ENCODE measurements at places on chromosomes 13 and 19.

DNA sequence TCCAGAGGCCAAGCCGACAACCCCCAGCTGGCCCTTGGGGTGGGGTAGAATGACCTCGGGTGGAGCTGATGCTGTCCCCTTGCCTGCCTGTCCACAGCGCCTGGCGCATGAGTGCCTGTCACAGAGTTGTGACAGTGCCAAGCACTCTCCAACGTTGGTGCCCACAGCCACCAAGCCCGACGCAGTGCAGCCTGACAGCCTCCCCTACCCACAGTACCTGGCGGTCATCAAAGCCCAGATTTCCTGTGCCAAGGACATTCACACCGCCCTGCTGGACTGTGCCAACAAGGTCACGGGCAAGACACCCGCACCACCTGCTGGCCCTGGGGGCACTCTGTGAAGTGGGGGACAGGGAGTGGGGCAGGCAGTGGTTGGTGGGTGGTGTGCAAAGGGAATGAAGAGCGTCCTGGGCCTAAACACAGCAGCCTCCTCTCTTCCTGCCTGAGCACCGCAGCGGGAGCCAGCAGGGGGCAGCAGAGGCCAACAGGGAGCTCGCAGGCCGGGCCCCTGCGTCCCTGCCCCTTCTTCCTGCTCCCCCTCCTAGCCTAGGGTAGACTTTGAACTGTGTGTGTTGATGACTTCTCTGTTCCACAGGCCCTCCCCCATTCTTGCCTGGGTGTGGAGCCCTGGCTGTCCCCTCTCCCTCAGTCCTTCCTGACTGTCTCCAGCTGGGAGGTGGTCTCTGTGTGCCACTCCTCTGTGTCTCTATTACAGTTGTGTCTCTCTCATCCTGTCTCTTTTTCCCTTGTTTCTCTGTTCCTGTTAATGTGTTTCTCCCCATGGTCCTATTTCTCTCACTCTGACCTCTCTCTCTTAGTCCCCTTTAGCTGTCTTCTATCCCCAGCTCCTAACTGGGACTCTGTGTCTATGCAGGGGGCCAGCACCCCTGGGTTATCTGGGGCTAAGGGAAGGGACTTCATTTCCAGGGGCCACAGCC, 6.5 kb downstream of the MED29 start:
- peak; percentile 97 for DNase-seq

- DNase-seq = no peak
Observed at GRCh38 chr19:46911456-46911855, 50.7 kb downstream of the ARHGAP35 start.

- no peak for DNase-seq
Observed at GRCh38 chr19:6484831-6485230, 3.2 kb upstream of the DENND1C start.

DNA sequence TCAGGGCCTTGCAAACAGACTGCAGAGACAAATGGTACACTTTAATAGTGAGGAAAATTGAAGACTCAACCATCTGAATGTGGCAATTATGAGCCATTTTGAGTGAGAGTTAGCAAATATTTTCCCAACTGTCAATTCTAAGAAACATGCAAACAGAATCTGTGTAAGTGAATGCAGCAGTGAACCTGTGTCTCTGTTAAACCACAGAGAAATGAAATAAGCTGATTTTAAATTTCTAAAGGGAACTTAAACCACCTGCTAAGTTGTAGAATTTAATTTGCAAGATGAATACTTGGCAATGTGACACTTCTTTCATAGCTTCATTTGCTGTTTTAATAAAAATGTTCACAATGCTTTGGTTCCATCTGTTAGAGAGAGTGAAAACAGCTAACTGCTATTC, 42.0 kb upstream of the TDRD3 start:
- DNase-seq = no peak

GRCh38 chr13:113413898-113414282, 39.4 kb downstream of the ADPRHL1 start:
- DNase-seq = no peak

DNA sequence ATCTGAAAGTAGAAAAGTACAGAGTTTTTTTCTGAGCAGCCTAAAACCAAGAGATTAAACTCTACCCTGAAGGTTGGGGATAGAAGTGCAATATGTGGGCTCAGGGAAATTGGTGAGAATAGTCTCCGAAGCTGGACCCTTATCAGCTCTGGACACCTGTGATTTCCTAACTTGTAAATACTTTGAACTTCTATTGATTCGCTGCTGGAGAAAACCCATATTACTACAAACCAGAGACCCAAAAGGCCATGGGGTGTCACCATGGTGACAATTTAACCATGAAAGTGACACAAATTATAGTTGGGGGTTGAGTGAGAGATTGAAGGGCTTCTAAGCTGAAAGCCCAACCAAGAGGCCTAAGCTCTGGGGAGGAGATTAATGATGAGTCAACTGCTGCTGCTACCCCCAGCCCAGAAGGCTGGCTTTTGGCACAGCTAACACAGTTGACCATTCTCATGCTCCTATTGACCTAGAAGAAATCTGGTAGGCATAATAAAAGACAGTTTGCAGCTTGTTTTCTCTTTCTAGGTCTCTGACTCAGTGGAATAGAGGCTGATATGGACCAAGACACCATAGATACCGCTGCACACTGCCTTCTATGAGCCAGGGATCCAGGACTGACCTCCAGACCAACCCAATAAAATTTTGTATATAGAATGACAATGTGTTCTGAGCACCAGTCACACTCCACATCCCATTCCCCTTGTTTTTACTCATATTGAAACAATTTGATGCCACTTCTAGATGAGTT, 131.9 kb upstream of the FNDC3A start:
- DNase-seq = no peak

DNA sequence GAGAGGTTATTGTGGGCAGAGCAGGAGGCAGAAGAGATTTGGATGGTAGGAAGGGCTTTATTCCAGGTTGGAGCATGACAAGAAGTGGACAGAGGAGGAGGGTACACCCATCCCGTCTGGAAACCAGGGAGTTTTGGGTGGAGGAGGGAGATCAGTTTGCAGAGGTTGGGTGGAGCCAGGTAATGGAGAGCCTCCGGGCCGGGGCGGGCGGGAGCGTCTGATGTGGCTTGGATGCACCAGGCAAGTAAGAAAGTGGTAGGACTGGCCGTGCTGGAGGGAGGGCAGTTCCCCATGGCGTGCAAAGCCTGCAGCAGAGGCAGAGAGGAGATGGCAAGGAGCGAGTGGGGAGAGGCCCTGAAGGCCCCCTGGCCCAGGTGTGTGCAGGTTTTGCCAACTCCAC, 10.9 kb downstream of the IGFLR1 start:
- no peak for DNase-seq

DNA sequence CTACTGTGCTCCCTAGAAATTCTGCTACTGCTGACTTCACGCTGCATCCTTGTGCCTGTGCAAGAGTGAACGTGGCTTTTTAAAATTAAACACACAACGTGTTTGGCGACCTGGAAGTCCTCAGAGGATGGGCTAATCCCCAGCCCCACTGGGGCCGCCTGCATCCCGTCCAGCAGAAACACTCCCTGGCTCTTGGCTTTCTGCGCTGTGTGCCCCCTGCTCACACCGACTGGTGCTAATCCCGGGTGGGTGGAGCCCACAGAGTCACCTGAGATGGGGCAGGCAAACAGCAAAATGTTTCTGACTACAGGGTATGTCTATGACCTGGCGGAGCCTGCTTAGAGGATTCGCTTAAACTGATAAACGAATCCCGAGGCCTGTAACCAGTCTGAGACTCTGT, 15.1 kb downstream of the CAPS start:
- DNase-seq = no peak

- DNase-seq = no peak
Observed at GRCh38 chr19:19544954-19545591, 7.0 kb downstream of the CILP2 start.

GRCh38 chr13:24671386-24672113, 8.7 kb upstream of the ATP12A start:
- peak; percentile 62 for DNase-seq

DNA sequence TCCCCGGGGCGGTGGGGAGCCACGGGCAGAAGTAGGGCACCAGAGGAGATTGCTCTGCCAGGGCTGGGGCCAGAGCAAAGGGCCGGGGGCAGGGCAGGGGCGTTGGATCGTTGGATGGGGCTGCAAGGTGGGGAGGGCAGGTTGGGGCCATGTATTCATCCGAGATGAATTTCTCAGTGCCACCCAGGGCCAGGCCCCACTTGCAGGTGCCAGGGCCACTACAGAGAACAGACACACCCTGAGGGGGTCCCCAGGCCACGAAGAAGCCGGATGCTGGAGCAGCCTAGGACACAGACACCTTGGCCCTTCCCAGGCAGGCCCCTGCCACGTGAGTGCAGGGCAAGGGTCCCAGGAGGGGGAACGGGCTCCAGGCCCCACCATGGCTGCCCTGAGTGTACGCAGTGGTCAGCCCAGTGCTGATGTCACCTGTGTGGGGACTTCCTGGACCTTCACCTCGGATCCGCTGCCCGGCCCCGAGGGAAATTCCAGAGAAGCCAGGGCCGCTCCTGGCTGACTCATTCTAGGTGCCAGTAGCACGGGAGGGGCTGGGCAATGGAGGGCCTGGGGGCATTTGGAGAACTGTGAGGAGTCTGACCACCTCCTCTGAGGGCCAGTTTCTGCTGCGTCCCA, 9.6 kb upstream of the SBNO2 start:
- DNase-seq = no peak

- DNase-seq = no peak
Observed at GRCh38 chr19:38554676-38555141, 63.0 kb downstream of the MAP4K1 start.

- no peak for DNase-seq
Observed at GRCh38 chr19:6233056-6233826, 46.5 kb downstream of the MLLT1 start.

- peak; percentile 90 for DNase-seq
Observed at GRCh38 chr19:16342002-16342715, 17.5 kb downstream of the KLF2 start.

GRCh38 chr19:12574036-12574435, 22.8 kb upstream of the ZNF564 start:
- no peak for DNase-seq

DNA sequence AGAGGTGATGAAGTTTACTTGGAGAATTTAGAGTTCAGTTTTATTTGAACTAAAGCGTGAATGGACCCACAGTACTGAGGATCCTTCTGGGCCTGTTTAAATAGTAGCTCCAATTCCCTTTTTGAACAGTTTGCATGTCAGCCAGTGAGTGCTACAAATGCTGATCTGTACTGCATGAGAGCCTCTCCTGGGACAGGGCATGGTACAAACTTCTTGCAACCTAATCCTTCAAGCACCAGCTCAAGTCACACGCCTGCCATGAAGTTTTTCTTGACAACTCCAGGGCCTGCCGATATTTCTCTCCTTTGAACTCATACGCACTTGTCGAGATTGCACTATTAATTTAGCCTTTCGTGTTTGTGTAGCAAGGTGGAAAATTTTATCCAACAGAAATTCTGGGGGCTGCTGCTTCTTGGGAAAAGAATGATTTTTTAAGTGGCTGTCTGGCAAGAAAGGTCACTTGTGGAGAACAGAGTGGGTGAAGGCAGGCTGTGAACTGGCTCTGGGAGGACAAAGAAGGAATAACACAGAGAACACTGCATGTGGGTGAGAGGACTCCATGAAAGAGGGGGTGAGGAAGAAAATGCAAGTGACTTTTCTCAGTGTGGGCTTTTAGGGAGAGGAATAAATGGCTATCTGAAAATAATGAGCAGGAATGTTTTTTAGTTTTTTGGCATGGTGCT, 192.5 kb downstream of the NDFIP2 start:
- DNase-seq = no peak

DNA sequence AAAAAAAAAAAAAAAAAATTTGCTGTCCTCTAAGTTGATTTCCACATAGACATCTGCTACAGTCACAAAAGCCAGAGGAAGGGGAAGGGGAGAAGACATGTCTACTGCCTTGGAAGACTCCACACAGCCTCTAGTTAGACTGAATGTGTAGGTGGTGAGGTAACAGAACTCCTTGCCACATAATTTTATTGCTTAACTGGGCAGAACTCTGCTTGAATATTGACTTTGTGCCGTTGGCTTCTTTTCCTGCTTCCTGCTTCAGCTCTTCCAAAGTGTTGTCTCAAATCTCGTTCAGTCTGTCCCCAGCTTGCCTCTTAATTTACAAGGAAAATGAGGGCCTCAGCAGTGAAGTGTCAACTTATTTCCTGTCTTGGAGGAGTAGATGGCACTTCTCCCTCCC, 37.1 kb downstream of the ESD start:
- DNase-seq = peak; percentile 54

- peak; percentile 76 for DNase-seq
Observed at GRCh38 chr19:3548606-3549005, 8.8 kb downstream of the MFSD12 start.

DNA sequence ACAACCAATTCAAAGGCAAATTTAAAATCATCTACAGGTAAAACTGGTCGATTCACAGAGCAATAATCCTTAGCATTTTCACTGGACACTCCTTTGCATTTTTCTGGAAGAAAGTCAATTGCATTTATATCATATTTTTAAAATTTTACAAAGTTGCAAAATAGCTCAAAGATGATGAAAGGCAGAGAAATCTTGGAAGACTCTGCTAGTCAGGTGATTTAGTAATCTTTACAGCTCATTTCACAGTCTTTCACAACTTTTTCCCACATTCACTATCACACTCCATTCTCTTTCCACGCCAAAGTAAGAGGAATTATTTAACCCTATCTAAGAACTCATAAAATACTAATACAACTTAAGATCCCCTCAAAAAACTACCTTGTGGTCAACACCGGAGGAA, 1063.8 kb downstream of the EFNB2 start:
- DNase-seq = no peak

- DNase-seq = peak; percentile 52
Observed at GRCh38 chr13:42153199-42154113, 105.0 kb downstream of the DGKH start.

- no peak for DNase-seq
Observed at GRCh38 chr19:6417713-6418561, 6.7 kb downstream of the KHSRP start.

- no peak for DNase-seq
Observed at GRCh38 chr13:34933786-34934185, 8.3 kb upstream of the NBEA start.

DNA sequence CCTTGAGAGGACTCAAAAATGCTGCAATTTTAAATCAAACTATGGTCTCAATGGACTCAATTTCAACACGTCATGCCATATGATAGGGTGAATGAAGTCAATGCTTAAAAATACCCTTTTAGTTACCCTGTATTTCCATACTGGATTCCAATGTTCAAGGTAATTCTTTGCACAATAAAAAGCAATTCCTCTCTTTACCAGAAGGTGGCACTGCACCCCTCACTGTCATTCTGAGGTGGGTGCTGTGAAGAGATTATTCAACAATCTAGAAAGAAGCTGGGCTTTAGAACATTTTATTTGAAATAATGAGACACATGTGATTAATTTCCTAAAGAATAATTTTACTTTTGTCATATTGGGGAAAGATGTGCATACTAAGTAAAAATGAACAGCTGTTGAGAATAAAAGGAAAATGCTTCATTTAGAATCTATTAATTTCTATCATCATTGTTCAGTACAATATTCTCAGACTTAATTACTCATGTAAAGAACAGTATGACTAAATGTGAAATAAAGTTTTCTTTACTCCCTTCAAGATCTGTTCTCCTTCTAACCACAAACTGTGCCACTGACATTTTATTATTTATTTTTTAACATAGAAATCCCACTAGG, 789.1 kb downstream of the GPC5 start:
- DNase-seq = peak; percentile 48

GRCh38 chr19:18109341-18109732, 11.8 kb downstream of the MAST3 start:
- no peak for DNase-seq

All from suppressor macrophage treated with lipopolysaccharide for 4 hours (primary cell).